ENCODE measurements at places on chromosomes 1 and 21.

GRCh38 chr1:40303051-40303771 is 13.9 kb downstream of the COL9A2 start:
- no peak for DNase-seq

DNA sequence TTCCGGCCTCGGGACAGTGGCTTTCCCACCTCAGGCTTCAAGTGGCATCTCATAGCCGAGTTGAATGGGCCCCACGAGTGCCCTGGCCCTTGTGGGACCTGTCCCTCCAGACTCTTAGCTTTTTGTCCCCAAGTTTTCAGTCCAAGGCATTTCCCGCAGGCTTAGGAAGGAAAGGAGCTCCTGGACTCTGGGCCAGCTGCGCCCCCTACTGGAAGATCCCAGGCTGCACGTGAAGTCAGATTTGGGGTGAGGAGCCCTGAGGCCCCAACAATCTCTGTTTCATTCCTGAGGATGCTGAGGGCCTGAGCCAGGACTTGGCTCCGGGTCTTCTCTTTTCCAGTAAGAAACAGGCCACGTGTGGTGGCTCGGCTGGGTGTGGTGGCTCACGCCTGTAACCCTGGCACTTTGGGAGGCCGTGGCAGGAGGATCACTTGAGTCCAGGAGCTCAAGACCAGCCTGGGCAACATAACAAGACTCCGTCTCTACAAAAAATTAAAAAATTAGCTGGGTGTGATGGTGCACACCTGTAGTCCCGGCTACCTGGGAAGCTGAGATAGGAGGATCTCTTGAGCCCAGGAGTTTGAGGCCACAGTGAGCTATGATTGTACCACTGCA is 67.4 kb downstream of the ARHGEF10L start:
- no peak for DNase-seq

DNA sequence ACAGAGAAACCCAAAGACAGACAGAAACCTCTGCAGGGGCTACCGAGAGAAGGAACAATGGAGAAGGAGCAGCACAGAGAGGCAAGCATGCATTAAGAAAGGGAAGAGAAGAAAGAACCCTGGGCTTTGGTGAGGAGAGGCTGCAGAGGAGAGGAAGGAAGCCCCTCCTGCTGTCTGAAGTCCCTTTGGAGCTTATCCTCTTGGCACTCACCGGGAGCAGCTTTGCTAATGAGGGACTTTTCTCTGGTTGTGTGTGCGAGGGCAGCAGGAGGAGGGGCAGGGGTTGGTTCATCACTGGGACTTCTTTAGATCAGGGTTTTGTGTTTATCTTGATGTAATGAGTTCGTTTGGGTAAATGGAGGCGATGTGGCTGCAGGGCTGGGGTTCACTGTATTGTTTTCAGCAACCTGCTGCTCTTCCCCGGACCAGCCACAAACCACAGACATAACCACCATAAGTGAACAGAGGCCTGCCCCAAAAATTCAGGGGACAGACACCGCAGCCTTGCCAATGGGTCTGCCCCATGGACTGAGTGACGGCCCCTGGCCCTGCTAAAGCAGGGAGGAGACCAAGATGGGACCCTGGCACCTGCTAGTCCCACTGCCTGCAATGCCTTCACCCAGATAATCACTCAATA is 100.6 kb downstream of the KCND3 start:
- DNase-seq: no peak

GRCh38 chr21:37145635-37146111 is 72.6 kb downstream of the TTC3 start:
- no peak for DNase-seq

DNA sequence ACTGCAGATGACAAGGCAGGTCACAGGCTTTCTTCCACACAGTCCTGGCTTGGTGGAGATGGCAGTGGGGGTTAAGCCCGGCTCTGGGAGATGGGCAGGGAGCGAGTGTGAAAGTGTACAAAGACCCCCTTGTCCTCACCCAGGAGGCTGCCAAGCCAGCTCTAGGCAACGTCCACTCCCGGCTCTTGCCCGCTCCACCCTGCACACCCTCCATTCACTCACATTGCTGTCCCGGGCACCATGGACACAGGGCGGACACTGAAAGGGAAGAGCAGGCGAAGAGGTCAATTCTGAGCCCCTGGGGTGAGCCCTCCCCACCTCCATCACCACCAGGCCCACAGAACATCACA is 8.9 kb downstream of the COL16A1 start:
- DNase-seq: no peak
